ENCODE measurements at places on chromosomes 13 and 19.

GRCh38 chr19:41597600-41598041 lies 21.7 kb downstream of the CEACAM21 start:
- peak; percentile 75 for DNase-seq

- DNase-seq: no peak
Observed at GRCh38 chr13:71219698-71220415, 647.1 kb downstream of the DACH1 start.

- DNase-seq: no peak
Observed at GRCh38 chr13:85166891-85167290, 632.3 kb downstream of the SLITRK6 start.

DNA sequence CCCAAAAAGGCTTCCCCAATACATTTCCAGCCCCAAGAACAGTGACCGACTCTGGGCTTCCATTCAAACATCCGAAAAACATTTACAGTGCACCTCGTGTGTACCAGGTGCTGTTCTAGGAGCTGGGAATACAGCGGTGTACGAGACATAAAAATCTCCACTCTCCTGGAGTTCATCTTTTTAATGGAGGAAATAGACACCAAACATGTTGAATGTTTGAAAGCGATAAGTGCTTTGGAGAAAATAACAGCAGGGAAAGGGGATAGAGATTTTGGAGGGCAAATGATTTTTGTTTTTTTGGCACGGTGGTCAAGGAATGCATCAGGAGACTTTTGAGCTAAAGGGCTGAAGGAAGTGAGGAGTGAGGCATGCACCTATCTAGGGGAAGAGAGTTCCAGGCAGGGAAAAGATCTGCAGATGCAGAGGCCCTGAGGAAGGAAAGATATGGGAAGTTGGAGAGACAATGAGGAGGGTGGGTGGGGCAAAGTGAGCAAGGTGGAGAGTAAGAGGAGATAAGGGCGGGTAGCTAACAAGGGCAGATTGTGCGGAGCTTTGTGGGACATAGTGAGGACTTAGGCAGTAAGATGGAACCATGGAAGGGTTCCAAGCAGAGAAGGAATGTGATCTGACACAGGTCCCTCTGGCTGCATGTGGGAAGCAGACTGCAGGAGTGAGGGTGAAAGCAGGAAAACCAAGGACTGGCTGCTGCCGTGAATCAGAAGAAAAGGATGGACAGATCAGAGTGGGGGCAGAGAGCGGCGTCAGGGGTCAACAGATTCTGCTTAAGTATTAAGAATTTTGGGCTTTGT lies 703 bp upstream of the FBL start:
- no peak for DNase-seq
